ENCODE measurements at places on chromosomes 5 and 9.

GRCh38 chr5:99045871-99046270, 117.1 kb upstream of the CHD1 start:
- DNase-seq: no peak

- DNase-seq: no peak
Measured at GRCh38 chr5:125582352-125582751, 835.9 kb upstream of the ZNF608 start.

GRCh38 chr9:35972093-35972492, 14.1 kb upstream of the OR2S2 start:
- no peak for DNase-seq

GRCh38 chr9:99632349-99633038, 189.2 kb upstream of the NR4A3 start:
- DNase-seq: no peak

DNA sequence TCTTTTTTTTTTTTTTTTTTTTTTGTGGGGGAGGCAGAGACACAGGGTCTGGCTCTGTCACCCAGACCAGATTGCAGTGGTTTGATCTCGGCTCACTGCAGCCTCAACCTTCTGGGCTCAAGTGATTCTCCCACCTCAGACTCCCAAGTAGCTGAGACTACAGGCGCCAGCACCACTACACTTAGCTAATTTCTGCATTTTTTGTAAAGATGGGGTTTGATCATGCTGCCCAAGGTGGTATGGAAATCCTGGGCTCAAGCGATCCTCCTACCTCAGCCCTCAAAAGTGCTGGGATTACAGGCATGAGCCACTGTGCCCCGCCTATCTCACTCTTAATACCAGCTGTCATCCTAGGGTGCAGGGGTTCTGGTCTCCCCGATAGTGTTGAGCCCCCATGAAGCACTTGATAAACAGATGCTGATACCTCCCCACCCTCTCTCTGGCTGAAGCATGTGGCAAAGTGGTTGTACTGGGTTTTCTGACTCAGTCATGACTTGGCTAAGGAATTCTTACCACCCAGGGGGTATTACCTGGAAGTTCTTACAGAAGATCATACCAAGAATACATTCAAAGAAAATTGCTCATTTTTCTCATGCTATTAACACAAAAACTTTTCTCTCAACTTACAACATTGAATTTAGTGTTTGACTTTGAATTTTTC, 110.2 kb upstream of the DAPK1 start:
- DNase-seq: no peak

DNA sequence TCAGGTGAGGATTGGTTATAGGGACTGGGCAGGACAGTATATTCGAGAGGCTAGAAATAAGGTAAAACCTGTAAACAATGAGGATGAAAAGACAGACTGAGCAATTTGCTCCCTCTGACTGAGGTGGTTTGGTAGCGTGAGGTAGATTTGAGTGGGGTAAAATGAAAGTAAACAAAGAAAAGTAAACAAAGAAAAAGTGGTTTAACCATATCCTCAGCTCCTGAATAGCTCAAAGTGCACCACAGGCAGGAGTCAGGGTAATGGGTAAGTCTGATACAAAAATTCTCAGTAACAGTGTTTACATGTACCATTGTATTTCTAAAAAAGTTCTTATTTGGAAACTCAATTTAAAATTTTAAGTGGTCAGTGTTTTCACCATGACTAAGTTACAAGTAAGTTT, 203.1 kb upstream of the ARRDC3 start:
- no peak for DNase-seq

- no peak for DNase-seq
Measured at GRCh38 chr9:84669013-84669287, 579 bp upstream of the NTRK2 start.

- DNase-seq: no peak
Measured at GRCh38 chr5:124453221-124454051, 293.0 kb downstream of the ZNF608 start.

DNA sequence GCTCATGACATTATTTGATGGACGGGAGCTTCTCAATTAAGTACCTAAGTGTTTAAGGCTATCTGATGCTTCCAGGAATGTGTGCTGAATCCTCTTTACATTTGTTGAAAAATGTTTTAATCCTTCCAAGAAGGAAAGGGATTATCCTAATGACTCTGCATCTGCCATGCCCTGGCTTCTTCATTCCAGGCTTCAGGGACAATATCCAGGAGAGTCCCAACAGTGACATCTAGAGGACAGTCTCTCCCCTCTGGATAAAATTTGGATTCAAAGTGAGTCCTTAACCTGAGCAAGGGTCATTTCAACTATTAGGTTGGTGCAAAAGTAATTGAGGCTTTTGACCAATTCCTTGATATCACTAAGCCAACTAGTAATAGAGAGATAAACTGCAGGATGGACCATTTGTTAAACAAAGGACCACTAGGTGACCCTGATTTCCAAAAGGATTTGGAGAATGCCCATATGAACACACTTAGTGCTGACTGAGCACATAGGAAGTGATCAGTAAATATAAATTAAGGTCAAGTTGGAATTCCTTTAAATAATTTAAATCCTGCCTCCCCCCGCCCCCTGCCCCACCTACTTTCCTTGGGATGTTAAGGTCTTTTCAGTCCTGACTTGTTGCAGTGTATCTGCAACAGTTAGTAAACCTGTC, 19.1 kb downstream of the TNFSF8 start:
- peak; percentile 55 for DNase-seq

DNA sequence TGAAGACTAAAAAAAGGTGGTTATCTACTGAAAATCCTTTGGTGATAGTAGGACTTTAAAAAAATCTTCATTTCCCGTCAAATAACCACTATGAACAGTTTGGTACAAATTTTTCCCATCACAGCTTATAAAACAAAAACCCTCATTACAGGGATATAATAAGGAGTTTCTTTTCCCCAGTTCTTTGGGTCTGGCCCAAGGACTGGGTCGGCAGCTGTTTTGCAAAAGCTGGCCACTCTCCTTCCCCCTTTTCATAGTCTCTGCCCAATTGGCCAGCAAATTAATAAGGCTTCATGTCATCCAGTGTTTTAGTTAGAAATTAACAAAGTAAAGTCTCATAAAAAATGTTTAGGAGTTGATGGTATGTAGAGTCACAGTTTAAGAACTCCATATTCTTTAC, 47.0 kb upstream of the PDE8B start:
- DNase-seq: no peak

DNA sequence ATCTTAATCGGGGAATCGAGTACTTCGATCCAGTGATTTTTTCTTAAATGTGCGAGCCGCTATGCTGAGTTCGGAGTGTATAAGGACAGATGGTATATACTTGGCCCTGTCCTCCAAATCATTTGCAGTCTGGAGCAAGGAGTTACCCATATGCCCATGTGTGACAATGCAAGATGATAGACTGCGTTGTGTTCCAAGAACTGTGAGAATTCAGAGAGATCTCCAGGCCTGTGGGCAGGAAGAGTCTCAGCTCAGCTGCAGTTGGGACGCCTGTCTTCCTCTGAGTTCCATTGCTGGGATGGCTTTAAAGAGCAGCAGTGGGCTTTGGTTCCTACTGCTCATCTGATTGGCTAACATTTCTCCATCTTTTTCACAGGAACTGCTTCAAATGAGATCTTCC, 106.6 kb downstream of the ADAMTS16 start:
- DNase-seq: no peak

- no peak for DNase-seq
Measured at GRCh38 chr9:106934442-106935238, 71.7 kb downstream of the ZNF462 start.

GRCh38 chr5:1414311-1415058, 30.8 kb downstream of the SLC6A3 start:
- peak; percentile 2 for DNase-seq

DNA sequence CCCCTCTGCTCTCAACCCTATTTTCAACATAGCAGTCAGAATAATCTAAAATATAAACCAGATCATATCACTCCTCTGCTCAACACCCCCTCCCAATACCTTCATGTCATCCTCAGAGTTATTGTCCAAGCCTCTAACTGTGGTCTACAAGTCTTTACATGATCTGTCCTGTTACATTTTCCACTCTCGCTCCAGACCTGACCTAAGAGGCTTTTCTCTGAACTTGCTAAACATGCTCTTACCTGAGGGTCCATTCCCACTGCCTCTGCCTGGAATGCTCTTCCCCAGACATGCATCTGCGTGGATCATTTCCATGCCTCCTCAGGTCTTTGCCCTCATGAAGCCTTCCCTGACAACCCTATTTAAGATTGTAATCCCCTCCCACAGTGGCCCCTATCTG, 12.0 kb downstream of the NIPSNAP3B start:
- no peak for DNase-seq

GRCh38 chr5:111310711-111311620, 86.8 kb downstream of the CAMK4 start:
- no peak for DNase-seq

- DNase-seq: no peak
Measured at GRCh38 chr5:20604992-20605391, 617.0 kb upstream of the CDH18 start.

DNA sequence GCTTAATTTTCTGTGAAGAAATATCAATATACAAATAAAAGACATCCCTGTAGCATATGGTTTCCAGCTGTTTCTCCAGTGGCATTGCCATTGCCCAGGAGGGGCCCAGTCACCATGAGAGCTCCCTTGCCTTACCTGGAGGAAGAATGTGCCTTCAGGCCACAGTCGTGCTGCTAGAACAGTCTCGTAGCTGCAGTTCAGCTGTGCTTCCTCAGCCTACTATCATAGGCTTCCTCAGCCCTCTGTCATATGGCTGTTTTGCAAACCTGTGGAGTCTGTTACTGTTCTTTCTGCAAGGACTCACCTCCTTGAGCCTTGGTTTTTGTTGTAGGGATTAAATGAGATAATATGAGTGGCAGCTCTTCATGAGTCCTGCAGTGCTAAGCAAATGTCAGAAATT, 67.6 kb downstream of the RCL1 start:
- DNase-seq: no peak

DNA sequence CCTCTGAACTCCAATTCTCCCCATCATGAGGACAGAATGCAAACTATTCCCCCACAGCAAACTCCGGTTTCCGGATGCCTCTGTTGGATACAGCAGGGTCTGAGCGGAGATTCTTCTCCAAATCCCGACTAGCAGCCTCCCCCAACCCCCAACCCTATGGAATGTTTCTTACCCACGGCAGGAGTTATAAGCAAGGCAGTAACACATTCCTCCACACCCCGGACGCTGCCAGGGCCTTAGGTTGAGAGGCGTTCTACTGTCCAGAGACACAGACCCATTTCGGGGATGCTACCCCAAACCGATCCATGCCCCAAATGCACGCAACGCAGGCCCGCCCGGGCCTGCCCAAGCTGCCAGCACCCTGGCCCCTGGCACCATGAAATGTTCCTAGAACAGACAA, 85.6 kb upstream of the LMX1B start:
- no peak for DNase-seq

DNA sequence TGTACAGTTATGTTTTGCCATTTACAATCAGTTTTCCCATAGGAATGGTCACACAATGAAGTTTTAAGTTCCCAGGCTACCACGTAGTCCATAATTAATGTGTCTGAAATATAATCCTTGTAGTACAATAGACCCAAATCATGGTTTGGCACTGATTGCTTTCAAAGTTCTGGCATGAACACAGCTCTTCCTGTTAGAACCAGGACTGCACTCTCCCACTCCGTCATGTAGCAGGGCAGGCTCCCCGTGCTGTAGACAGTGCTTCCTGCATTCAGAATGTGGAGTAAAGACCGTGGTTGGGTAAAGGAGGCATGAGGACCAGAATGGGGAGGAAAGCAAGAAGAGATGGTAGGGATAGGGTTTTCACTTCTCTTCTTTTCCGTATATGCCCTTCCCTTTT, 4.0 kb downstream of the SEC61B start:
- no peak for DNase-seq

GRCh38 chr9:17635115-17635890, 56.4 kb downstream of the SH3GL2 start:
- DNase-seq: no peak

GRCh38 chr5:87411973-87412629, 629 bp downstream of the CCNH start:
- peak; percentile 55 for DNase-seq

GRCh38 chr5:112830378-112830777, 30.7 kb upstream of the SRP19 start:
- no peak for DNase-seq

GRCh38 chr5:33824516-33825195, 67.1 kb downstream of the ADAMTS12 start:
- peak; percentile 29 for DNase-seq

GRCh38 chr9:108599571-108599970, 256.2 kb downstream of the ACTL7B start:
- DNase-seq: no peak

DNA sequence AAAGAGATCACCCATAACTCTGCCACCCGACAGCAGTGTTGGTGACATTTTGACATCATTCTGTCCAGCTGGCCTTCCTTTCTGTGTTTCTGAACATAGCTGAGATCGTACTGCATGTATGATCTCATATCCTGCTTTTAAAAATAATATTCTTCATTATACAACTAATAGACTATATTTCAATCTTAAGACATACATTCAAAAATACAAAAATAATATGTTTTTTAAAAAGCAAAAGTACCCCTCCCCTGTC, 47.7 kb upstream of the RPL26L1 start:
- DNase-seq: no peak

- peak; percentile 88 for DNase-seq
Measured at GRCh38 chr5:143118222-143118621, 285.3 kb downstream of the NR3C1 start.

DNA sequence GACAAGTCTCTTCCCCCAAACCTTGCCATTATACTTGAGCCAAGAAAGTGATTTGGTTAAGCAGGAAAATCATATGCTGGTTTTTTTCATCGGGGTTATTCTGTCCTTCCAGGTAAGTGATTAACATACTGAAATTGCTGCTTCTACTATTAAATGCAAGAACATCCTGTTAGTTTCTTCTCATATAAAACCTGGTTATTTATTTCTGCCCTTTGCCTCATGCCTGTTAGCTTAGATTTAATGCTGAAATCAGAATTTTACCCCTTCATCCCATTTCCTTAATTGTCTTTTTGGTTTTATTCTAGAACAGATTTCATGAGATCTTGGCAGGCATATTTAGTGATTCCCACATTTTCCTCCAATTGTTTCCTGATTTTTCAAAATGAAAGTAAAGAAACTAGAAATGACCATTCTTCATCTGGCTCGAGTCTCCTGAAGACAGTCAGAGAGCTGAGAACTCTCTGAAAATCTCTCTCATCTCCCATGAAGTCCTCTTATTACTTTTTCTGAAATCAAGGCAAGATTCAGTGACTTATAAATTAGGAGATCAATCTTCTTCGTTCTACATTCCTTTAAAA, 132.9 kb downstream of the NFIB start:
- DNase-seq: no peak

GRCh38 chr5:108661024-108661423, 86.7 kb upstream of the FER start:
- no peak for DNase-seq

DNA sequence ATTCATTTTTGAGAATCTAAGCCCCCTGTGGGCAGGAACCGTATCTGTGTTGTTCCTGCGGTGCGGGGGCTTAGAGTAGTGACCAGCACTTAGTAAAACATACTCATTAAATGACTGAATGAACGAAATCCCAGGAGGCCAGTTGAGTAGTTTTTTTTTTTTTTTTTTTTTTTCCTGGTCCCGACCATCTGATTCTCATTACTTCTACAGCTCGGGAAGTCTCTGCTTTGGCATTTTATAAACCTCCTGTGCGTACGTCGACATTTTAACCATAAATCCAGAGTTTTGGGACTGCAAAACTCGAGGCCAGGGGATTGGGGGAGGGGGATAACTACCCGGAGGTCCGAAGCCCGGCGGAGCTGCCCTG, 31.5 kb upstream of the SPRY4 start:
- no peak for DNase-seq

- no peak for DNase-seq
Measured at GRCh38 chr5:141703133-141703561, 21.1 kb upstream of the ARAP3 start.
